ENCODE measurements at places on chromosomes 6 and 20.

DNA sequence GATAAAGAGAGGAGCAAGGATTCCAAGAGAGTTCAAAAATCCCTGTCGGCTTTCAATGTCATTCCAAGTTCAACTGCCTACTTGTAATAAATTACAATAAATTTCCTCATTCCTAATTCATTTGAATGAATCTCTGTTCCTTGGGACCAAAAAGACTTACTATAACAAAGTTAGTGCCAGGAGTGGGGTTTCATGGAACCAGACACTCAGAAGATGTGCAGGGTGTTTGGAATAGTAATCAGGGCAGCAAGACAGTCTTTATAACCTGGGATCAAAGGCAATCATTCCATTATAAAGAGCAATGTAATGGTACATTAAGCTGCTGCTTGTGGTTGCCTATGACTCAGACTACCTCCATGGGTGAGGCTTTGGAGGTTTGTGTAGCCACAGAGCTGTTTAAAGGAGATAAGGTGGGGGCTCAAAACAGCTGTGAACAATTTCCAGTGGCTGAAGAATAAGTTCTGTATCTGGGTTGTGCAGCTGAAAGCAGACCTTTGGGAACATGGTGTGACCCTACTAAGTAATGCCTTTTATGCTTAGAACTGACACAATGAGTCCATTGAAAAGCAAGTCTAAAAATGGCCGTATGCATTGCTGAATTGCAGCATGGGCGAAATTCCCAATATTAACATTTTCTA is 159.9 kb downstream of the LINC00237 start:
- no peak for DNase-seq

- no peak for DNase-seq
Measured at GRCh38 chr6:43481075-43481474, 3.7 kb downstream of the TJAP1 start.

- no peak for DNase-seq
Measured at GRCh38 chr6:20856681-20857288, 322.5 kb downstream of the CDKAL1 start.

GRCh38 chr20:9081423-9081966 is 12.6 kb downstream of the PLCB4 start:
- DNase-seq = no peak

DNA sequence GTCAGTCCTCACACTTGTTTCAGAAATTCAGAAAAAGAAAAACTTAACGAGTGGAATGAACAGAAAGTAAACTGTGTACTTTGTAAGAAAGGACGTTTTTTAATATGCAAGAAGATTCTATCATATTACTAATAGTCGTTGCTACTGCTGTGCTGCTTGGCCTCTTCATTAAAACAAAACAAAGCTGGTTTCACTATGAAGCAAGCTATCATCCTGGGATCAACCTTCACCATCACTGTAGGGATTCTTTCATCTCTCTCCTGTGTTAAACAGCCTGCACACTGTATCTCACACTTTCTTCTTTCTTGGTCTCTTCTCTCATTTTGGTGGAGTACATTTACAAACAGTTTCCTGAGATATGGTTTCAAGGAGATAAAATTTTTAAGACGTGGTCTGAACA is 284.2 kb downstream of the BTBD9 start:
- DNase-seq = no peak

All from SHP77 (cell line).